Putamen (tissue), 1 donor: ENCODE measurements at places on chromosomes 11 and 22.

GRCh38 chr11:123841174-123841573, 35.0 kb upstream of the OR6M1 start:
- DNase-seq = no peak

- DNase-seq = no peak
These were observed 181.4 kb downstream of the KIRREL3 start for GRCh38 chr11:126819194-126819593.

GRCh38 chr11:34145847-34146381, 40.5 kb downstream of the NAT10 start:
- DNase-seq = no peak

DNA sequence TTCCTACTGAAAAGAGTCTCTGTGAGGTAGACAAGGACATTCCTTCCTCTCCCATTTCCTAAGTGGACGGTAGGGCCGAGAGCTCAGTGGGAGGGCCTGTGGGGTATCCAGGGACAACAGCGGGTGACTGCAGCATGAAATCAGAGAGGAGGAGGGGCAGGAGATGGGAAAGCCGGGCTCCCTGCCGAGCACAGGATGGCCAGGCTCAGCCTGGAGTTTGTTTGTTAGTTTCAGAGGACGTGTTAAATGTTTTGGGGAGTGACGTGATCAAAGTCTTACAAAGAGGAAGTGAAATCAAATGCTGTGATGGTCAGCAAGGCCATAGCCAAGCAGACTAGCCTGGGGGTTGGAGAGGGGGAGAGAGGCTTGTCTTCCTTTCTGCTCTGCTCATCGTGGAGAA, 152.7 kb downstream of the ADAMTS15 start:
- DNase-seq = no peak

- DNase-seq = no peak
These were observed 24.4 kb upstream of the A4GALT start for GRCh38 chr22:42745118-42745517.

- no peak for DNase-seq
These were observed 44.2 kb downstream of the CERK start for GRCh38 chr22:46693634-46694415.

- DNase-seq = no peak
These were observed 268.3 kb downstream of the MN1 start for GRCh38 chr22:27533105-27533745.

GRCh38 chr11:34749666-34750659, 129.1 kb downstream of the EHF start:
- DNase-seq = no peak
